ENCODE measurements at places on chromosomes 16 and 17. TPM values are rescaled to one million over a fixed set of nuclear protein-coding genes. Genes with fewer than 3 reads are reported as not detected.

- no peak for DNase-seq
Observed at GRCh38 chr16:74652249-74652648, 14.4 kb downstream of the RFWD3 start.

- no peak for DNase-seq
Observed at GRCh38 chr16:73145166-73145880, 97.4 kb upstream of the ZFHX3 start.

GRCh38 chr17:67243284-67243683 is 1.7 kb downstream of the HELZ start:
- no peak for DNase-seq

GRCh38 chr17:81685108-81685507 is 1.3 kb downstream of the HGS start:
- DNase-seq = no peak

DNA sequence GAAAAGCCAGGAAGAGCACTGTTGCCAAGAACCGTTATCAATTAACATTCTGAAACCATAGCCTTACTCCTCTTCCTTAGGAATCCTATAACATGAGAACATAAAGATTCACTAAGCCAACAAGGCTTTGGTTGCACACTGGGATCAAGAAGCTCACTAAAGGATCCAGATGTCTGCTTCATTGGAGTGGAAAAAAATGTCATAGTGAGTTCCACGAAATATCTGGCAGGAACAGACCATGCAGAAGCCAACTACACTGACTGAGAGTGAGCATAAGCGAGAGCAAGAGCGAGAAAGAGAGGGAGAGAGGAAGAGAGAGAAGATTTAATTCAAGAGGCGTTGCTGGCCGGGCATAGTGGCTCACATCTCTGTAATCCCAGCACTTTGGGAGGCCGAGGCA is 13.4 kb upstream of the MEIOC start:
- no peak for DNase-seq

GRCh38 chr16:25093208-25094061 is 18.1 kb upstream of the LCMT1 start:
- DNase-seq = no peak

Gene IL34
- 2.3 TPM for polyA plus RNA-seq

Gene KRT9
- not detected for polyA plus RNA-seq

Gene SLC25A11
- polyA plus RNA-seq = 168 TPM

Gene FBXL16
- polyA plus RNA-seq = 0.03 TPM

Gene OTOP2
- polyA plus RNA-seq = not detected

Gene CD79B
- 5.1 TPM for polyA plus RNA-seq

Gene DNAH9
- polyA plus RNA-seq = not detected

Measured in heart left ventricle (tissue), 16 donors.